Fibroblast of mammary gland (primary cell): ENCODE measurements at places on chromosomes 12 and 14.

- DNase-seq, result no peak
Measured at GRCh38 chr12:26273811-26274210, 78.4 kb downstream of the SSPN start.

DNA sequence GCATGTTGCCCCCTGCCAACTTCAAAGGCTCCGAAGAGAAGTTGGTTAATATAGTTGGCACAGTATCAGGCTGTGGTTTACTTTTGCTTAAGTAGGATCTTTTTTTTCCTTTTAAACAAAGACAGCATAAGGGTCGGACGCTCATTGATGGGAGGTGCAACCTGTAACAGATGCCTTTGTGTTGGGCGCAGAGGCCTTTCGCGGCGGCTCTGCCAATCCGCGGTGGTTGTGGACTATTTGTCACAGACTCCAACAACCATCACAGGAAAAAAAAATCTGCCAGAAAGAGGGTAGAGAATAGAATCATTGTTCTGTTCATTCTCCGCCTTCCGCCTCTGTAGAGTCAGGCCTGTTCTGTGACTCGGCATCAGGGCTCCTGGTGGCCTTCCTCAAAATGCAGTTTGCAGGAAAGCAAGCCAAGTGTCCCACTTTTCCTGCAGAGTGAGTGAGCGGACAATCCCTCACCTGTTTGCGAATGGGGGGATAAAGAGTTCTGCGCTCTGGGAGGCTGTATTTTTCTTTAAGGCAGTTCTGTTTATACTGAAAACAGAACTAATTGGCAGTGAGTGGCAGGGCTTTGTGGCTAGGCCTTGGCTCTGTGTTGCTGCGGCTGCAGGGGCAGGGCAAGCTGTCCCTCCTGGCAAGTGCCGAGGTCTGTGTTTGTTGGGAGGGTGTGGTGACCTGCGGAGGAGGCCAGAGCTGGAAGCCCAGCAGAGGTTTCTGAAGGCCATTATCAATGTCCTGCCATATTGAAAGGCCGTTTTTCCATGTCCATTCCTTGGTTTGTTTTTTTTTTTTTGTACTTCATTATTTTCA is 83.0 kb upstream of the PIWIL1 start:
- no peak for DNase-seq

DNA sequence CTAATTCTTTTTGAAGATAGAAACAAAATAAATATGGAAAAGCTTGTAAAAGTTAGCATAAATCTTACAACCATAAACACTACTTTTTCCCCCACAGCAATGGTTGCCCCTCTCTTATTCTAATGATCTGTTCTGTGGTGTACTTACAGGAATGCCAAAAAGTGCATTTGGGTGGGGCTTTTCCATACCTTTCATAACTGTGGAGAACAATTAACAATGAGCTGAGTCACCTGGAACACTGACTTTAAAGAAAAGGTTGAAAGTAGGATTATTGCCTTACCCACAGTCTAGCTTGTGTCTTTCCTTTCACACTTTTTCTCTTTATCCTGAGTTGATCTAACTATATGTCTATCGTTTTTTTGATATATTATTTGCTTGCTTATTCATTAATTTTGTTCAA is 86.9 kb downstream of the TPH2 start:
- DNase-seq, result no peak

- DNase-seq, result no peak
Measured at GRCh38 chr12:22802883-22803630, 178.1 kb downstream of the ETNK1 start.

DNA sequence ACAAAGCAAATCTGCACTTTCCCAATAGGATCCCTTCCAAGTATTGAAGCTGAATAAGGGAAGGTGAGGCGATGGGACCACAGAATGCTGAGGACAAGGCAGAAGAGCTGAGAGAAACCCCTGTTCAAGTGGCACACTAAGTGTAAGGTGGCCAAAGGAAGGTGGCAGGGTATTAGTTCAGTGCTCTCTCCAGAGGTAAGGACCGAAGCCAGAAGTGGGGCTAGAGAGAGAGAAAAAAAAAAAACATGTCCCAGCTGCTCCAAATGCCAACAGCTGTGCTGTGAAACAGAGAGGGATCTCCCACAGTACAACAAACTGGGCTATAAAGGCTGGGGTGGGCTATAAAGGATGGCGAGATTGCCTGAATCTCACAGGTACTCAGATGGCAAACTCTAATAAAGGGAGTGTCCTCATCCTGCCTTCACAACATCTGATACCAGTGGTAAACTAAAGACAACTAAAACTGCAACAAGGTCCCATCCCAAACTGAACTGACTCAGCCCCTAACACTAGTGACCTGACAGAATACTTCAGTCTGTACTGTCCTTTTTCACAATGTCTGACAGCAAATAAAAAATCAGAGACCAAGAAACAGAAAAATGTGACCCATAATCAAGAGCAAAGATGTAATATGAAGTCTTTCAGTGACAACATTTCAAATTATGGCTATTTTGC is 47.9 kb downstream of the CDK17 start:
- DNase-seq, result no peak

- DNase-seq, result no peak
Measured at GRCh38 chr14:64730681-64731080, 26.5 kb downstream of the PLEKHG3 start.

DNA sequence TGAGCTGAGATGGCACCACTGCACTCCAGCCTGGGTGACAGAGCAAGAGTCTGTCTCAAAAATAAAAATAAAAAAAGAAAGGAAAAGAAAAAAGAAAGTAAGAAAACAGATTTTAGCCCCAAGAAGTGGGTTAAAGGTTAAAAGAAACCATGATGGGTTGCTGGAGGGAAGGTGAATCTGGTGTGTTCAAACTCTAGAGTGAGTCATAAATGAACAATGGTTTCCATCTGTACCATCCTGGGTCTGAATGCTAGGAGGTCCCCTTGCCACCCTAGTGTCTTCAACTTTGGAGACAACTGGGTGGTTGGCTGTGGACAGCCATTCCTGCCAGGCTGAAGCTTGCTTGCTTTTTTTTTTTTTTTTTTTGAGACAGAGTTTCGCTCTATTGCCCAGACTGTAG is 1.6 kb upstream of the RPS26 start:
- DNase-seq, result no peak

DNA sequence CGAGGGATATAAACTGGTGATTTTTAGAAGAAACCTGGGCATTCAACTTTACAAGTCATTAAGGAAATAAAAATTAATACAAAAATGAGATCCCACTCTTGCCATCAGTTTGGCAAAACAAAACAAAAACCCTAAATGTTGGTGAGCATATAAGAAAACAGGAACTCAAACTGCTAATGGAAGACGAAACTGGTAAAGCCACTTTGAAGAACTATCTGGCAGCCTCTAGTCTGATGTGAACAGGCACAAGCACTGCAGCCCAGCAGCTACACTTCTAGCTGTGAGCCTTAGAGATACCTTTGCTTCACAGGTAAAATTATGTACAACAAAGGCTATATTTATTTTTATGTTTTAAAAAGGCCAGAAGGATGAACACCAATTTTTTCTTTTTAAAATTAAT is 459.6 kb downstream of the ZFP36L1 start:
- DNase-seq, result no peak

- DNase-seq, result no peak
Measured at GRCh38 chr12:53572134-53572758, 53.9 kb downstream of the ATF7 start.

DNA sequence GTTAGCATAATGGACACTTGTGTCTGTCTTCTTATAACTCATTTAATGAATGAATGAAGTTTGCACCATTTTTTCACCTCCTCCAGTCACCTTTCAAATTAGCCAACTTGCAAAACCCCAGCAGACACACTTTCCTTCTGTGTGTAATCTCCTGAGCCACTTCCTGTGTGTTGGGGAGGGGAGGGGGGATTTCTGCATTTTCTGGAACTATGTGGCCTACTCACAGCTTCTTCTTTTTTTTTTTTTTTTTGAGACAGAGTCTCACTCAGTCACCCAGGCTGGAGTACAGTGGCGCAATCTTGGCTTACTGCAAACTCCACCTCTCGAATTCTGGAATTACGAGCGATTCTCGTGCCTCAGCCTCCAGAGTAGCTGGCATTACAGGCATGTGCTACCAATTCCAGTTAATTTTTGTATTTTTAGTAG is 4.1 kb upstream of the SERPINA1 start:
- peak; percentile 76 for DNase-seq

DNA sequence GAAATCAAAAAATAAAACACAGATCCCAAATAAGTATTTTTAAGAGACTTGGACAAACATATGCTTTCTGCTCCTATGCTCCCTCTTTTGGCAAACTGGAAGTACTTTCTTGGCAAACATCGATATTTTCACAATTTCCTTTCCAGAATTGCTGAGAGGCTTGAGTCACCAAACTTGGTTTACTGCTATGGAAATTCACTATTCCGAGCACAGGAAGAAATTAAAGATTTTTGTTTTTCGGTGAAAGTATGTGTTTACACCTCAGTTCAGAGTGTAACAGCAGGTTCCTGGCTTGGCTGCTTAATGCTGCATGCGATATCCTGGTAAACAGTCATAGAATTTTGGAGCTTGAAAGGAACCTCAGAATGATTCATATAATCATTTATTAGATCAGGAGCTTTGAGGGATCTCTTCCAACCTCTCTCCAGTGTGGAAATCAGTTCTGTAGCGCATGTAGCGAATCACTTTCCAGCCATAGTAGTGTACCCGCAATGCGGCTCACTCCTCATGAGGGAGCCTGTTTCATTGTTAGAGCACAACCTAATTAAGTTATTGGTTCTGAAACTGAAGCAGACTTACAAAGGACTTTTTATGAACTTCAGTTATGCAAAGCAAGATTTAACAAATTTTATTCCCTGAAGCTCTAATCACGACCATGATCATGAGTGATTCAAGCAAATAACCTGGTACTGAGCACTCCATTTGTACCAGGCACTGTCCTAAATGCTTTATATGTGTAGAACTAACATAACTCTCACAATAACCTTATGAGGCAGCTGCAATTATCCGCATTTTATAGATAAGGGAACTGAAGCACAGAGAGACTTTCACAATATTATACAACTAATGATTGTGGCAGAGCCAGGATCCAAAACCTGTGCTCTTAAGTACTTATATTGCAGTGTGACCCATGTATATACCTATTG is 56.4 kb upstream of the ATP2A2 start:
- peak; percentile 91 for DNase-seq

DNA sequence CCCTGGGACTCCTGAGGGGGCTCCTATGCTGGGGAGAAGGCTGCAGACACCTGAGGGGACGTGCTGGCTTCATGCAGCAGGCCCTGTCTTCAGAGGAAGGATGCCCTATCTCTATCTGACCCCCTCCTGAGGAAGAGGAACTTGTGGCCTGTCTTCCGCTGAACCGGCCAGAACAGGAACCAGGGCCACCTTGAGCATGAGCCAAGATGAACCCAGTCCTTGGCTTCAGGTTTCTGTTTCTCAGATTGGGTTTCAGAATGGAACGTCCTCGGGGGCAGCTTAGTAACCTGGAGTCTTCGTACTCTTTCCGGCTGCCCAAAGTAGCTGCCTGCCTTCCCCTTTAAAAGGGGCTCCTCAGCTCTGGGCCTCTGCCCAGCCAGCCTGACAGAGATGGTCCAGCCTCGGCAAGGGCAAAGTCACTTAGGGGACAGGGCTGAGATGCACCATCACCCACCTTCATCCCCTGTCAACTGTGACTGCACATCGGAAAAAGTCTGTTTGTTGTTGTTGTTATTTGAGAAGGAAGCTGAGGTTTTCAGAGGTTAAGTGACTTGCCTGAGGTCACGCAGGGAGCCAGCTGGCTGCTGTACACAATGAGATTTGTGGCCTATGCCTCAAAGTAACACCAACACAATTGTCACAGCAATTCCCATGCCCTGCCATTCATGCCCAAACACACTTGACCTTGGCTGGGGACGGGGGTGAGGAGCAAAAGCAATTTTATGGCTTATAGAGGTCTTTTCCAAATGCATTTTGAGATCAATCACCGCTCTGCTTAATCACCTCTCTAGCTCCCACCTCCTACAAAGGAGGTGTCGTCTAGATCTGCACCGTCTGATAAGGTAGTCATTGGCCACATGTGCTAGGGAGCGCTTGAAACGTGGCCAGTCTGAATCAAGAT is 13.4 kb downstream of the ASB2 start:
- peak; percentile 28 for DNase-seq

DNA sequence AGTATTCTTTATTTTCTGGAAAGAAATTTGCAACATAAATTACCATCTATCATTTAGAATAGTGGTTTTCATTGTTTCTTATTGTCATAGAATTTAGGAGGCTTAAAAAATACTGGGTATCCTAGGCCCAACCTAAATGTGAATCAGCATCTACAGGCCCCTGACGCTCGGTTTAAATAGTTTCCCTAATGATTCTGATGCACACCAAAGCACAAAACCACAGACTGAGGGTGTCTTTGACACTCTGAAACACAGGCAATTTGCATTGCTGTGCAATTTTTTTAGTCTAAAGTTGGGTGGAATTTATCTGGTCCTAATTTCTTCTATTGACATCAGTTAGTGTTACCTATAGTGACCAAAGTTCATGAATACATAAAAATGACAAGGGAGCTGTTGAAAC is 87.6 kb upstream of the SSTR1 start:
- no peak for DNase-seq

DNA sequence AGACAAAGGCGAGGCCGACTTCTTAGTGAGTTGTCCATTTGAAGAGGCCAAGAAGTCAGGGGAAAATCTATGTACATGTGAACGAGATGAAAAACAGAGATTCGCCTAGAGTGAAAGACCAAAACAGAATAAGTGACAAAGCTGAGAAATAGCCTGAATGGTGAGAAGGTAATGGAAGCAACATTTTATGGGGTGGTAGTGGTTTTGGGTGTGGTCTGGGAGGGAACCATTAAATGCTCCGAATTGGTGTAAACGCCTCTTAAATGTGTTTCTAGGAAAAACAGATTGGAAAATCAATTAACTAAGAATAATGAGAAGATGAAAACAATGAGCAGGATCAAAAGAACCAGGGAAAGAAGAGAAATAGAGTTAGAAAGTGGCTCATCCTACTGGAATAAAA is 83.8 kb upstream of the MANSC4 start:
- no peak for DNase-seq

- no peak for DNase-seq
Measured at GRCh38 chr14:89504091-89504490, 87.1 kb upstream of the FOXN3 start.

DNA sequence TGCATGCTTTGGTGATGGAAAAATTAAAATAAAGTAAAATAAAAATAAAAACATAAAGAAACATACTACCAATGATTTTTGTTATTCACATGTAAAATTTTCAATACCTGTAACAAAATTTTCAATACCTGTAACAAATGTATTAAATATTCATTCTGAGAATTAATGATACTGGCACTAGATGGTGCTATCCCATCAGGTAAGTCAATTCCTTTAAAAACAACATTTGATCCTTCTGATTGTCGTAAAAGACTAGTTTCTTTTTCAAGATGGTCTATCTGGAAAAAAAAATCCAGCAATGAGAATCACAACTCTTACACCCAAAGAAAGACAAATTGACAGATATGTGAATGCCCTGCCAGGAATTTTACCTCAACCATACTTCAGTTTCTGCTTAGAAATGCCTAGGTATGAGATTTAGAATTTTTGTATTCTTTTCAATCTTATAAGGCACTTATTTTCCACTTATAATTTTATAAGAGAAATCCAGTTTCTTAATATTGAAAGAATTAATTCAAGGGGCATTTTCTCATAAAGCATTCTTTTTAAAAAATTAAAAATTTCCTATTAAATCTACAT is 30.7 kb downstream of the CEP290 start:
- peak; percentile 70 for DNase-seq
